ENCODE measurements at places on chromosomes 4 and X.

GRCh38 chrX:49042581-49043219 is 457 bp downstream of the TFE3 start:
- DNase-seq, result no peak

DNA sequence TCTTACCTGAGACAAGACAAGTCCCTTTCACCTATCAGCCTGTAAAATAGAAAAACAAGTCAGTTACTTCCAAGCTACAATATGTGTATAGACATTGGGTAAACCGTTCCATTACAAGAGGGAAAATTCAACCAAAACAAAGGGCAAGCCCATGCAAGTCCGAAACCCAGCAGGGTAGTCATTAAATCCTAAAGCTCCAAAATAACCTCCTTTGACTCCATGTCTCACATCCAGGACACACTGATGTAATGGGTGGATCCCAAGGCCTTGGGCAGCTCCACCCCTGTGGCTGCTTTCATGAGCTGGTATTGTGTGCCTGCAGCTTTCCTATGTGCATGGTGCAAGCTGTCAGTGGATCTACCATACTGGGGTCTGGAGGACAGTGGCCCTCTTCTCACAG is 14.7 kb upstream of the FAM47B start:
- DNase-seq, result no peak

DNA sequence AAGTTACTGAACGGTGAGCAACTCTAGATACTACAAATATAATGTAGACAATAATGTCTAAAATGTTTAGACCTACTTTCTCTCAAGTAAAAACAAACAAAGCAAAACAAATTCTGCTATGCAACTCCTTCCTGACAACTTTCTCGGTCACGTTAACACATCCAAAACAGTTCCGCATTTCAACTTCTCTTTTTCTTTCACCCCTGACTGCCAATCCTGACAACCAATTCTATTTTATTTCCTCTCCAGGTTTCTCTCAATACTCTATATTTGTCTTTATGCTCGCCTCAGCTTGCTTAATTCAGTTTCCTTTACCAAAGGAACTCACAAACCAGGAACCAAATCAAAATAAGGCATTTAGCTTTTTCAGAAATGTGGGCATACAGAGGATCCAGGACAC is 513.0 kb downstream of the FSTL5 start:
- DNase-seq, result no peak

- DNase-seq, result peak; percentile 91
These were observed 5.5 kb downstream of the MPP1 start for GRCh38 chrX:154799556-154800348.

DNA sequence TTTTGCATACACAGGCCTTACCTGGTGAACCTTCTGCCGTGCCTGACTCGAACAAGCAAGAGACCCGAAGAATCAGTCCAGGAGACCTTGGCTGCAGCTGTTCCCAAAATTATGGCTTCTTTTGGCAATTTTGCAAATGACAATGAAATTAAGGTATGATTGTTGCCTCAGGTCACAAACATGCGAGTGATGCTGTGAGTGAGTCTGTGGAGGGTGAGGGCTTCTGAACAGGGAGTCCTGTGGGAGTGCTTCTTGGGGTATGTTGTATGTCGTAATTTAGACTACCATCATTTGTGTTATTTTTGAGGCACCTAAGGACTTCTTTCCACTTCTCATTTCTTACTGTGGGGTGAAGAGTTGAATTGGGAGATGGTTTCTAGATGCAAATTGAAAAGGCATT is 32.8 kb downstream of the HTT start:
- no peak for DNase-seq

GRCh38 chr4:72286185-72286584 is 254.4 kb downstream of the NPFFR2 start:
- DNase-seq, result peak; percentile 10

- no peak for DNase-seq
These were observed 3.6 kb upstream of the EIF4E start for GRCh38 chr4:98932539-98932938.

- no peak for DNase-seq
These were observed 58.0 kb downstream of the SH3BGRL start for GRCh38 chrX:81259714-81260395.

DNA sequence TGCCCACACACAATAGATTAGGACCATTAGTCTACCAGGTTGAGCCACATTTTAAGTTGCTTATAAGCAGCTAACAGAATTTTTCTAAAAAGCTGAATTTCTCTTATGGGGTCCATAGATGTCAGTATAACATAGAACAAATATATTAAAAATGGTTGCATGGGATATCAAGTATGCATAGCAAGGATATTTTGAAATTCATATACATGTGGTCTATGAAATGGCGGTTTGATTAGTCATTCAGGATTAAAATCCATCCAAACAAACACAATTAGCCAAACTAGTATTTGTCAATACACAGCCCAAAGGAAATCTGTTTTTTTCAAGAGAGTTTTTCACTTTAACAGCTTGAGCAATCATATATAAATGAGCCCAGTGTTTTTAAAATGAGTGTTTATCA is 33.5 kb upstream of the AMOT start:
- no peak for DNase-seq

DNA sequence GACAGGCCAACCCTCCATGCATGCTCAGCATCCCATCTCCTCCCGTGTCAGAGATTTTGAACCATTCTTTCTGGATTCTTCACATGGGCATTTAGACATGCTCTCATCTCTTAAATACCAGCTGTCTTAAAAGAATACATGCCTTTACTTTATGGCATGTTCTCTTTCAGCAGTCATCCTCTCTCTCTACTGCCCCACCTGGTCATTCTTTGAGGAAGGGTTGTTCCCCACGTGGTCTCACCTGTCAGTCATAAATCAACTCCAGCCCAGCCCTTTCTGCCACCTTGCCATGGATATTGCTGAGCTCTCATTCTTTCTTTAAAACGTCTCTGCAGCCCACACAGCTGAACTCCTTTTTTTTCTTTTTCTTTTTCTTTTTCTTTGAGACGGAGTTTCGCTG is 111.3 kb downstream of the ARHGAP10 start:
- no peak for DNase-seq

GRCh38 chr4:8323947-8324555 is 54.5 kb downstream of the HTRA3 start:
- no peak for DNase-seq

DNA sequence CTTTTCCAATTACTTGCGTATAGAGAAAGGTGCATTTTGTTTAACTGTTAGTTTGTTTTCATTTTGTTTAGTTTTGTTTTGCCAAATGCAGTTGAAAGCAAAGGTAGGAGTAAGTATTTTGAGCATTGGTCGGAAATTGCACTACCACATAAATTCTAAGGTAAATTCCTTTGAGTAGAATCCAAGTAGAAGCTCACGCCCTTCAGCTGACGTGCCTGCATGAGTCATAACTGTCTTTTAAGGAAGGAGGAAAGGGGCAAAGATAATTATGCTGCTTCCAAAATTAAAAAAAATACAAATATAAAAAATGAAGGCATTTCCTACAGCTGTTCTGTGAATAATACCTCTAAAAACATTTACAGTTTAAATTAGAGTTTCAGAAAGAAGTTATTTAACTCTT is 110.2 kb upstream of the MYOZ2 start:
- no peak for DNase-seq

DNA sequence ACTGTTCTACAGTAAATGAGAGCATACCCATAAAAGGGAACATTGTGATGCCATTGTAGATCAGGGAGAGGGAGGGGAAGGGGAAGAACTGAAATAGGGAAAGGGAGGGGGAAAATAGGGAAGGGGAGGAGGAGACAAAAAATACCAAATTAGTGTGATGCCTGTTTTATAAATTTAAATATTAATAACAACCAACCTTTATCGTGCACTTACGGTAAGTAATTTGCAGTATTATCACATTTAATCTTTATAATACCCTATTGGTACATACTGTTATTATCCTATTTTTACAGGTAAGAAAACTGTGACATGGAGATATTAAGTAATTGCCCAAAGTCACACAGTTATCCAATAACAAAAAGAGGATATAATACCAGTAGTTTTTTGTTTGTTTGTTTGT is 41.5 kb upstream of the DDX53 start:
- no peak for DNase-seq

DNA sequence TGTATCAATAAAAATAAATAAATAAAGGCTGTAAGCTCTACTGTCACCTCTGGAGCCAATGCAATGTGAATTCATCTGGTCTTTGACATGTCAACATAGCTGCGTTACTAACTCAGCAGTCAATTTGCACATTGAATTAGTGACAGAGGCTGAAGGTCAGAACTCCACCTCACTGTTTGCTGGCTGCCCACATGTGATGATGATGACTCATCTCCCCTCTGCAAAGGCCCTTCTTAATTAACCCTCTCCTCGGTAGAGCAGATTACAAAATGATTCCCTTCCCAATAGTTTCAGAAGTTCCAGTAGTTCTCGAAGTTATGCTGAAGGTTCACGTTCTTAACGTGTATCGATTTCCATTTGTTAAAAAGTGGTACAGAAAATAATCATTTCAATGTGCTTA is 1626.0 kb upstream of the TENM3 start:
- no peak for DNase-seq

DNA sequence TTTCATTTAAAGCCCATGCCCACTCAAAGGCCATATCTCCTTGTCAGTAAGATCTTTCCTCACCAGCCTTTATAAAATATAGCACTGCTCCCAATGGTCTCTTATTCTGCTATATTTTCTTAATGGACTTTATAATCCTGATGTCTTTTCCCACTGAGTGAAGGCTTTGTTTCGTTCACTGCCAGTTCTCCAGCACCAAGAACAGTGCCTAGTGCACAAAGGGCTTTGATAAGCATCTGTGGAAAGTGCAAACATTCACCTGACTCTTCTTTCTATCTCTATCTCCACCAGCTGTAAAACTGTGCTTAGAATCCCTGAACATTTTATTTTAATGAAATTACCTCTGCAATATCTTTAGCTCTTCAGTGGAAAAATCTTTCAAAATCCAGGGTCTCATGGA is 573.9 kb upstream of the MAGEB2 start:
- no peak for DNase-seq

- peak; percentile 92 for DNase-seq
These were observed at the start of gene RASGEF1B for GRCh38 chr4:81471588-81472280. Gene RASGEF1B (minus strand): TSS chr4:81471907. CDS start chr4:81459508, 12,399 bp downstream.

- DNase-seq, result no peak
These were observed 306.8 kb upstream of the FAM241A start for GRCh38 chr4:111838406-111838930.

GRCh38 chr4:136653640-136654406 is 878.5 kb downstream of the PCDH18 start:
- no peak for DNase-seq

GRCh38 chr4:74228691-74229640 is 71.0 kb downstream of the MTHFD2L start:
- peak; percentile 26 for DNase-seq

GRCh38 chr4:26319949-26320537 is 771 bp upstream of the RBPJ start:
- DNase-seq, result no peak

GRCh38 chr4:78706302-78706701 is 69.8 kb upstream of the BMP2K start:
- DNase-seq, result no peak

DNA sequence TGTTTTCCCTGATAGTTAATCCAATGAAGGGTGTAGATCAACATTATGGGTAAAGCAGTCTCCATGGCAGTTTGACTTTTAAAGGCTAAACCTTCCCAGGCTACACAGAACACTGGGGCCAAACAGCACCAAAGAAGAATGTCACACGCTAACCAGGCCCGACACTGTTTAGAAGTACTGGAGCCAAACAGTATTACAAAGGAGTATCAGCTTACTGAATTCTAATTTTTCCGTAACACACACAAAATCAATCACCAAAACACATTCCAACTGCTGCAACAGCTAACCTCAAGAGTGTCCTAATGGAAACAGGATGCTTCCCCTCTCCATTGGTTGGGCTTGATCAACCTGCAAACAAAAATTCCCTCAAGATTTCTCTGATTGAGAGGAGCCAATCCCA is 783.5 kb downstream of the PCDH18 start:
- no peak for DNase-seq

DNA sequence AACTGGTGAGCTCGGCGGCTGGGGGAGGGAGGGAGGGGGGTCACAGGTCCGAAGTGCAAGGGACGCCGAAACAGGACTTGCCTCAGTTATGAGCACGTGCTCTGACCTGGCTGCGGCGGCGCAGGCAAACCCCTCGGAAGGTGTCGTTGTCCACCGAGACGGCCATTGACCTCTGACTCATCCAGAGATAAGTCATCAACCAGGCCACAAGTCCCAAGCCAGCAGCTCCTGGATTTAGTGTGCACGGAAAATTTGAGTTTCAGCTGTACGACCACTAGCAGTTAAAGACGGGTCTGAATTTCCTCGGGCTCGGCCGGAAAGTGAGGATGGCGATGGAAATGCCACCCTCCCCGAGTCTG is 674 bp downstream of the SH3D19 start:
- no peak for DNase-seq

GRCh38 chr4:180794333-180794732 is 1448.9 kb upstream of the TENM3 start:
- no peak for DNase-seq

DNA sequence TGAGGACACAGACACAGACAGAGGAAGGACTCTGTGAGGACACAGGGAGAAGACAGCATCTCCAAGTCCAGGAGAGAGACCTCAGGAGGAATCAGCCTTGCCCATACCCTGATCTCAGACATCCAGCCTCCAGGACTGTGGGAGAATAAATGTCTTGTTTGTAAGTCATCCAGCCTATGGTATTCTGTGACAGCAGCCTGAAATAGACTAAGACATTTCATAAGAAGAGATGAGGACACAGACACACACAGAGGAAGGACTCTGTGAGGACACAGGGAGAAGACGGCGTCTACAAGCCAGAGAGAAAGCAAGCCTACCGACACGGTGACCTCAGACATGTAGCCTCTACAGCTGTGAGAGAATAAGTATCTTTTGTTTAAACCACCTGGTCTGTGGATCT is 112.1 kb downstream of the DHRSX start:
- DNase-seq, result no peak

DNA sequence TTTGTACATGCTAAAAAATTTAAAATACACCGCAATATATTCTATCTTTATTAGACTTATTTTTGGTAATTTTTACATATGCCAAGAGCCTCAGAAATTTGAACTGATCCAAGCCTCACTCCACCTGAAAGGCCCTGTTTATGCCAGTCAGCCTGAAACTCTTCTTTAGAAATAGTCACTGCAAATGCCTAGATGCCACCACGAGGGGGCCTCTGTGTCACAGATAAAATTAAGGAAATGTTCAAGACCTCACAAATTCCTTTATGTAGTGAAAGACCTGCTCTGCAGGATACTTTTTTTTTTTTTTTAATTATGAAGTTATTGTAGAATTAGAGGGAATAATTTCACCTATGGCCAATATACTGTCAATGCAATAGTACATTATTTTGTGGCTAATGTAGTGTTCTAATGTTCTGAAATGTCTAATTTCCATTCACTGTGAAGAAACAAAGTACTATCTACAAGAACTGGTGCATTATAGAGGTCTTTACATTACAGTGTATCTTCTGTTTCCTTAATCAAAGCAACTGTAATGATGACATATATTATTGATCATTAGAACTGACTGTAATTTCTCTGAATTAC is 69.8 kb downstream of the DTHD1 start:
- DNase-seq, result peak; percentile 30

- DNase-seq, result no peak
These were observed 182.8 kb downstream of the PDGFC start for GRCh38 chr4:156788782-156789181.
